Activated naive CD4-positive, alpha-beta T cell treated with anti-CD3 and anti-CD28 coated beads for 36 hours (primary cell): ENCODE measurements at places on chromosomes 3 and 15. TPM values are rescaled to one million over a fixed set of nuclear protein-coding genes. Genes with fewer than 3 reads are reported as not detected.

Gene ZNF774
- total RNA-seq: 0.95 TPM

Gene CILP
- not detected for total RNA-seq

- no peak for DNase-seq
Observed at GRCh38 chr3:44478606-44479094, 1.2 kb upstream of the ZNF445 start.

Gene MYRIP
- not detected for total RNA-seq

DNA sequence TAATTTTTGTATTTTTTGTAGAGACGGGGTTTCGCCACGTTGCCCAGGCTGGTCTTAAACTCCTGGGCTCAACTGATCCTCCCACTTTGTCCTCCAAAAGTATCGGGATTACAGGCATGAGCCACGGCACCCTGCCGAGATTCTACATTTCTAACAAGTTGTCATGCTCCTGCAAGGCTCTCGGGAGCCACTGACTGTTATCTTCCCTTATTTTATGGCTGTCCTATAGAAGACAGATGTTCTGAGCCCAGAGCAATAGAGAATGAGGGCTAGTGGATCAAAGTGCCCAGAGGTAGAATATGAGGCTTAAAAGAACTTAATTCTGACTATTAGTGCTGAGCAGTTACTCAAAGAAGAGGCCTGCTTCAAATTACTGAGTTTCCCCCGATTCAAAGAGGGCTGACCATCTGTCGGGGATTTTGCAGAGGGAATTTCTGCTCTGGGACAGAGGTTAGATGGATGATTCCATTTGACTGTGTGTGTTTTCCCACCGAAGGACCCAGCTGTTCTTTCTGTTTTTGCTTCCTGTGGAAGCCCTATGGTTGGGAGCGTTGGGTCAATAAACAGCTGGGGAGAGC is 39.5 kb downstream of the ITPR1 start:
- DNase-seq: no peak

GRCh38 chr3:15886521-15886920 is 88.7 kb upstream of the ANKRD28 start:
- DNase-seq: no peak

- no peak for DNase-seq
Observed at GRCh38 chr3:4979428-4980228, at the start of gene BHLHE40. Gene BHLHE40, plus strand, starts transcription at chr3:4979437. Its CDS starts 282 bp downstream, at chr3:4979719.

DNA sequence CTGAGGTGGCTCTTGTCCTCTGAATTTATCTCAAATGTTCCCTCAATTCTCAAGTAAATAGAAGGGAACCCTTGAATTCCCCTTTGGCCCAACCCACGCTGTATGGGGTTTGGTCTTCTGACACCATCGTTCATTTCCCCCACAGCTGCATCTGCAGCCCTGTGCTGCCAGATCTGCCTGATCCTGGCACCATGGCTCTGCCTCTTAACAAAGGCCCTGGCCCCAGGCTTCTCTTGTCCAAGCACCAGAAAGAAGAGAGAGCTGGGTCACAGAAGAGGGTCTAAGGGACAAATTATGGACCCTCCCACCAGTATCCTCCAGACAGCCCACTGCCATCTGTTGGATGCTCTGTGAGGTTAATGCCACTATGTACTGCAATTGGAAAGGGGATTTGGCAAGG is 1.8 kb downstream of the MAP1A start:
- no peak for DNase-seq

Gene CPLX3
- total RNA-seq: not detected

DNA sequence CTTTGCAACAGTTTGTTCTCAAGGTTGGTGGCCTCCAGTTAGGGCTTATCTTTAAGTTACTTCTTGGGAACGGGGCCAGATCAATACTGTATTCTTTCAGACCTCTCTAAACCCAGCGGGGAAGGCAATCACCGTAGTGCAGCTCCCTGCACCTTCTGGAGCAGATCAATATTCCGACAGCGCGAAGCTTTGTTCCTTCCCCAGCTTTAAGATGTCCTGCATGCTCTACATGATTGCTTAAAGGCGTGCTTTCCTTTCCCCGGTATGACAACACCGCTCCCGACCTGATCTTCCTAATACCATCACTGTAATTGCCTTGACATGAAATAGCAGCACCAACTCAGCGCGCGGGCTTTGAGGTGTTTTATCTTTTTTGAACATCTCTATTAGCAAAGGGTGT is 755.2 kb downstream of the NR2F2 start:
- no peak for DNase-seq

GRCh38 chr3:148796799-148797198 is 30.8 kb upstream of the CPB1 start:
- DNase-seq: no peak

DNA sequence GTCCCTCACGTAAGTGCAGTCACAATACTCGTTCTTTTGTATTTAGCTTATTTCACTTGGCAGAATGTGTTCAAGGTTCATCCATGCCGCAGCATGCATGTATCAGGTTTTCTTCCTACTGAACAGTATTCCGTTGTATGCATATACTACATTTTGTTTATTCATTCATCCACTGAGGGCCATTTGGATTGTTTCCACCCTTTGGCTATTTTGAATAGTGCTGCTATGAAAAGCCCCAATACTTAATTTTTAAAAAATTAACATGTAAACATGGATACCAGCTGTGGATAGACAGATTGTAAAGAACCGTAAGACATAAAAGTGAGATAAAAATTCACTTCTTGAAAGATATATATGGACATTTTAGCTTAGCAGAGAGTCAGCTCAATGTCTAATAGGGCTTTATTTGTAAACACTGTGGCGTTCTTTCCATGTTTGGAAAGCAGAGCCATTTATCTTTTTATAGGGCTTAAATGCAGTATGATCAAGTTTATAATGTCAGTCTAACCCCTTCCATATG is 115.9 kb downstream of the VPS8 start:
- DNase-seq: no peak

Gene OR5K2
- not detected for total RNA-seq

GRCh38 chr15:50149090-50149489 is 30.1 kb upstream of the ATP8B4 start:
- no peak for DNase-seq

GRCh38 chr3:59027607-59028006 is 22.2 kb downstream of the CFAP20DC start:
- DNase-seq: no peak

Gene KBTBD13
- not detected for total RNA-seq

GRCh38 chr3:27310688-27311087 is 58.5 kb downstream of the NEK10 start:
- DNase-seq: no peak

GRCh38 chr3:23741036-23741706 is 64.6 kb upstream of the UBE2E1 start:
- DNase-seq: no peak

DNA sequence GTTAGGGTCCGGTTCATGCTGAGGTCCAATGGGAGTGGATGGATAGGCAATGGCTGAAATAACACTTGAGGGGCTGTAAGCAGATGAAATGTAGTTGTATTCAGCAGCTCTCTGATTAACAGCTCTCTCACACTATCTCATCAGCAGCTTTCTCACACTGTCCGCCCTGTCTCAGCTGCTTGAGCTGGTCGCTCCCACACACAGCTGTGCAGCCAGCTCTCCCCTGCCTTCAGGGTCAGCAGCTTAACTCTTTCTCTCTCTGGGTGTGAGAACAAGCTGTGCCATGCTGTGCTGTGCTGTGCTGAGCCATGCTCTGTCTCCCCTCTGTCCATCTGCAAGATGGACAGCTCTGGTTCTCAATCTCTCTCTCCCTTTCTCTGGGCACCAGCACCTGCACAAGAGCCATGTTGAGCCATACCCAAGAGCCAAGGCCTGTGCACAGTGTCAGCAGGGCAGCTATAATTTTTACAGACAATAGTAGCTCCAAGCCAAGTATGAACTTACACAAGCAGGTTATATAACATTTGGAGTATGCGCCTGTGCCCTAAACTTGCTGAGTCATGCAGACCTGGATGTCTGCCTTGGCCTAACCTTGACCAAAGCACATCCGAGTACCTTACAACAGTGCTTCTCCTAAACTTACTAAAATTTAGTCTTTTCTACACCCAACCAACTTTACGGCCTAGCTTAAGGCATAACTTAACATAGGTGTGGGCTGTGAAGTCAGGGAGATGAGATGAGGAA is 291.3 kb upstream of the TRIM42 start:
- no peak for DNase-seq

- no peak for DNase-seq
Observed at GRCh38 chr3:61233746-61234145, 17.5 kb downstream of the FHIT start.

Gene POC1A
- total RNA-seq: 32.3 TPM

Gene IL17RC
- 0.21 TPM for total RNA-seq

DNA sequence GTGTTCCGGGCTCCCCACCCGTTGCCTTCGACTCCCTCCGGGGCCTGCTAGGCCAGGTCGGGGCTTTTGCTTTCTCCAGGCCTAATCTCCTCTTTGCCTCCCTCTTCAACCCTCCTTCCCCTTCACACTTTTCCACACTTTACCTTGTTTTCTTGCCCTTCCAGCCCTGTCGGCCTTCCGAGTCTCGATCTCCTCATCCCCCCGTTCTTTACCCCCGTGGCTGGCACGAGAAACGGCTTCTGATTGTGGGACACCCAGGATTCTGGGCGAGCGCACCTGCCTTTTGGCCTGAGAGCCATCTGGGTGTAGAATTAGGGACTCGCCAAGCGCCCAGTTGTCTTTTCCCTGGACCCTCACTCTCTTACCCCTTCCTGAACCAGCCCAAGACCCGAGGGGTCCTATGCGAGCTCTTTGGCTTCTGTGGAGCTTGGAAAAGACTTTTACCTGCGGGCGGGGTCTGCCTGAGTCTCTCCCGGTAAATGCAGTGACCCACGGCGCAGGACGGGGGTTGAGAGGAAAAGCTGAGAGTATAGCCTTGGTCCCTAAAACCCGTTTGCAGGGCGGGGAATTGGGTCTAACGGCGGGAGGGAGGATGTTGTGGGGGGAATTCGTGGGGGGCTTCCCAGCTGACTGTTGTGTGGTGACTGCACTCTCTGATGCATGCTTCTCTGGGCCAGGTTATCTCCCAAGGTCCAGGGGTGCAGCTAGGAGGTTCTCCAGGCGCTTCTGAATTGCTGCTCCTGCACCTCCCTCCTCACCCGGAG is 5.5 kb upstream of the ONECUT1 start:
- DNase-seq: no peak

Gene SNURF
- total RNA-seq: 34.5 TPM

Gene PLAAT1
- not detected for total RNA-seq

Gene HMG20A
- total RNA-seq: 38.2 TPM

- no peak for DNase-seq
Observed at GRCh38 chr3:158739078-158739477, 6.8 kb upstream of the RARRES1 start.

DNA sequence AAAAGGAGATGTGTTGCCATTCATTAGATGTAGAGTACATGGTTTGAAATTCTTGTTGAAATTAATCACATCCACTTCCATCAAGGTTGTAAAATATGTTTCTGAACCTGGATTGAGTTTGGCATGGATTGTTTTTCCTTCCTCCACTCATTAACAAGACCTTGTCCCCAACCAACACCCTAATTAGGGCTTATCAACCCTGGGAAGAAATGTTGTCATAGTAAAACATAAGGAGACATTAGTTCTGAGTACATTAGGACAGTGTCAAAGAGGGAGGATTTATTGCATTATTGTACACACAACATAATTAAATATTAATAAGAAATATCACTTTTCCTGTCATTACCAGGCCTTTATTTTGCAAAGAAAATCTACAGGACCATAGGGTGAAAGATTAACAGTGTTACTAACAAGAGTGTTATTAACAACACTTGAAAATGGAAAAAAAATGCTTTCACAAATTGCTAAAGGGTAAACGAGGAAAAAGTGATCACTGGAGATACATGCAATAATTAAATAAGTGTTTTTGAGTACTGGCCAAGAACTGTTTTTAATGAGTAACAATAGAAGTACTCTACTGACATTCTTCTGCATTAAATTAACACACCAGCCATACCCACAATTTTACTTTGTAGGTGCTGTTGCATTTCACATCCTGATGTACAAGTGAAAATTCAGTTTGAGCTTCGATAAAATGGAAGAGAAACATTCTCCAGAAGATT is 30.4 kb upstream of the WDR72 start:
- DNase-seq: no peak

DNA sequence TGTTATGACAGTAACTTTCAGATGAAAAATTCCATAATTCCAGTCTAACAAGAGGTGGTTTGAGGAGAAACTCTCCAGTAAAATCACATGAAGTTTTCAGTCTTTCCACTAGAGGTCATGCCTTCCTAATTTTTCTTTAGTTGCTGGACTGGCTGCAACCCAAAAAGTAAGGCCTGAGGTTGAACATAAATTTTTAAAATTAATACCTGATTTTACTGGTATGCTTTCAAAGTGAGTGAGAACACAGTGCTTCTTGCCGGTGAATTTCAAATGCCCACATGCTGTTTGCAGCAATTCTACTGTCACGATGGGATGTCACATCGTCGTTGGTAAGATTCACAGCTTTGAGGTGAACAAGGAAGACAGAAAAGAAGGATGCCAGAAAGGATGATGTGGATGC is 89.0 kb upstream of the FGF12 start:
- no peak for DNase-seq

Gene DNAH12
- 0.05 TPM for total RNA-seq

GRCh38 chr3:19264424-19264823 is 116.1 kb downstream of the KCNH8 start:
- no peak for DNase-seq

Gene CCR8
- not detected for total RNA-seq
